Testis (tissue), 5 donors: ENCODE measurements at places on chromosomes 1 and 21. TPM values are rescaled to one million over a fixed set of nuclear protein-coding genes. Genes with fewer than 3 reads are reported as not detected.

The EXTL1 gene
- 2.8 TPM for total RNA-seq

The KPRP gene
- not detected for total RNA-seq

The FAM110D gene
- 3.2 TPM for total RNA-seq

The ATP1A1 gene
- 561 TPM for total RNA-seq

The ARHGEF10L gene
- total RNA-seq: 20.3 TPM

The CFAP107 gene
- total RNA-seq: 8.1 TPM

The IFI44L gene
- 12.0 TPM for total RNA-seq

The ANGPTL3 gene
- total RNA-seq: not detected

The KLF17 gene
- 7.6 TPM for total RNA-seq

The HPDL gene
- 1.1 TPM for total RNA-seq

The HSD3B1 gene
- not detected for total RNA-seq

The TNFRSF4 gene
- 1.4 TPM for total RNA-seq

The TMEM52 gene
- total RNA-seq: 74.0 TPM

The NBPF20 gene
- 8.4 TPM for total RNA-seq

The TINAGL1 gene
- 16.4 TPM for total RNA-seq

The LCE2A gene
- not detected for total RNA-seq

The PPM1J gene
- 45.5 TPM for total RNA-seq

The FMO5 gene
- 9.8 TPM for total RNA-seq

The HCRTR1 gene
- total RNA-seq: 0.31 TPM

The ZNF593OS gene
- total RNA-seq: 1.7 TPM

The SNRPE gene
- total RNA-seq: 41.9 TPM

The NGF gene
- total RNA-seq: 1.4 TPM

The NR1I3 gene
- total RNA-seq: 0.31 TPM

The RORC gene
- 55.4 TPM for total RNA-seq

The S100A16 gene
- total RNA-seq: 171 TPM

The CBR3 gene
- 2.8 TPM for total RNA-seq

The IL12RB2 gene
- total RNA-seq: 2.1 TPM

The DNM3 gene
- total RNA-seq: 8.4 TPM

The PLPPR4 gene
- 5.9 TPM for total RNA-seq

The LRRC3 gene
- total RNA-seq: 11.8 TPM

The TRIM45 gene
- 19.4 TPM for total RNA-seq

The ST6GALNAC3 gene
- 0.74 TPM for total RNA-seq

The LCE1A gene
- not detected for total RNA-seq

The OR2L2 gene
- total RNA-seq: 0.56 TPM

The KCNE2 gene
- 0.37 TPM for total RNA-seq

The SLC9C2 gene
- 15.9 TPM for total RNA-seq

The C1orf87 gene
- total RNA-seq: 12.6 TPM

The RNF220 gene
- 126 TPM for total RNA-seq

The FCRL1 gene
- total RNA-seq: 0.37 TPM

The PRDX6 gene
- 458 TPM for total RNA-seq

The GIPC2 gene
- 2.0 TPM for total RNA-seq
